Right hindlimb (tissue), 1 donor: ENCODE measurements at places on chromosomes 3 and 15.

DNA sequence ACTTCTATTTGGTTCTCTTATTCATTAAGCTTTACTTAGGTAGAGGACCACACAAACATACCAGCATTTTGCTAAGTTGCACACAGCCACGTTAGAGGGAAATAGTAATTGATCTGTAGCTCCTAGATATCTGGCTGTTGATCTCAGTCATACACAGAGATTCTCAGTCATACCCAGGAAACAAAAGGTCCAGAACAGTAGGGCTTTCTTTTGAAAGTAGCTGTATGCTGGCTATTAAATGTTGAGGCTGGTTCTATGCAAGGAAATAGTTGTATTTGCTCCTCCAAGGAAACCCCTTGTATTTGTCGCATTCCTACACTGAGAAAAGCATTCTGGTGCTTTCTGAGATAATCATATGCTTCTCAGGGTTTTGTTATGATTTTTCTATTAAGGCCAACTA lies 523.8 kb downstream of the SOX2 start:
- no peak for DNase-seq

GRCh38 chr15:89436560-89437311 lies 59.6 kb downstream of the RHCG start:
- DNase-seq: no peak

DNA sequence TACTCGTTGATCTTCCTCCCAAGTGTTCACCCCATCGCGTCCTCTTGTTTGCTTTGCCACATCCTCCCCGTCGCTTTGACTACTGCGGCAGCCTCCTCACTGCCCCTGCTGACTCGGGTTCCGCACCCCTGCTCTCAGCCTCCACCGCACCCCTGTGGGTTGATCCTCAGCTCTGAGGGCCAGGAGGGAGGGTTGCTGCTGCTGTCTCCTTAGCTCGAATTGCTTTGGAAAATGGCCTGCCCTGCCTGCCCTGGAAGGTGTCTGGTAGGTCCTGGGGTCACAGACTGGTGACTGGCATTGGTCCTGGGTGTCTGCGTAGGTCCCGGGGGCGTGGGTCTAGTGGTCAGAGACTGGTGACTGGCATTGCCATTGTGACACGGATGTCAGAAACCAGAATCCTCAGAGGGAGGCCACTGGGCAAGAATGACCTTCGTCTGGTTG lies 9.4 kb downstream of the MUC4 start:
- DNase-seq: peak; percentile 32

DNA sequence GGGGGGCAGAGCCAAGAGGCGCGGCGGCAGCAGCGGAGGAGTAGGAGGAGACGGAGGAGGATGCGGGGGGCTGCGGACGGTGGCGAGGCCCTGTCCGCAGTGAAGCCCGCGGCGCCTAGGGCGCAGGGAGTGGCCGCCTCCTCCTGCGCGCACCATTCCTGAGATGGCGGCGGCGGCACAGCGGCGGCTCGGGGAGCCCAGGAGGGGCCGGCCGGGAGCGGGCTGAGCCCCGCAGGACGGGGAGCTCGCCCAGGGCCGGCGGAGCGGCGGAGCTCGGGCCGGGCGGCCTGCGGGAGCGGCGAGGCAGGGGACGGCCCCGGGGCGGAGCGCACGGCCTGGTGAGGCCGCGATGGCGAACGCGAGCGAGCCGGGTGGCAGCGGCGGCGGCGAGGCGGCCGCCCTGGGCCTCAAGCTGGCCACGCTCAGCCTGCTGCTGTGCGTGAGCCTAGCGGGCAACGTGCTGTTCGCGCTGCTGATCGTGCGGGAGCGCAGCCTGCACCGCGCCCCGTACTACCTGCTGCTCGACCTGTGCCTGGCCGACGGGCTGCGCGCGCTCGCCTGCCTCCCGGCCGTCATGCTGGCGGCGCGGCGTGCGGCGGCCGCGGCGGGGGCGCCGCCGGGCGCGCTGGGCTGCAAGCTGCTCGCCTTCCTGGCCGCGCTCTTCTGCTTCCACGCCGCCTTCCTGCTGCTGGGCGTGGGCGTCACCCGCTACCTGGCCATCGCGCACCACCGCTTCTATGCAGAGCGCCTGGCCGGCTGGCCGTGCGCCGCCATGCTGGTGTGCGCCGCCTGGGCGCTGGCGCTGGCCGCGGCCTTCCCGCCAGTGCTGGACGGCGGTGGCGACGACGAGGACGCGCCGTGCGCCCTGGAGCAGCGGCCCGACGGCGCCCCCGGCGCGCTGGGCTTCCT lies at the start of gene GPR27:
GPR27 (plus strand) TSS at position 155 of the 909 bp plus-strand sequence; CDS start at position 350, 195 bp downstream.
- DNase-seq: peak; percentile 53

GRCh38 chr3:42752441-42752840 lies 20.6 kb downstream of the CCDC13 start:
- no peak for DNase-seq

DNA sequence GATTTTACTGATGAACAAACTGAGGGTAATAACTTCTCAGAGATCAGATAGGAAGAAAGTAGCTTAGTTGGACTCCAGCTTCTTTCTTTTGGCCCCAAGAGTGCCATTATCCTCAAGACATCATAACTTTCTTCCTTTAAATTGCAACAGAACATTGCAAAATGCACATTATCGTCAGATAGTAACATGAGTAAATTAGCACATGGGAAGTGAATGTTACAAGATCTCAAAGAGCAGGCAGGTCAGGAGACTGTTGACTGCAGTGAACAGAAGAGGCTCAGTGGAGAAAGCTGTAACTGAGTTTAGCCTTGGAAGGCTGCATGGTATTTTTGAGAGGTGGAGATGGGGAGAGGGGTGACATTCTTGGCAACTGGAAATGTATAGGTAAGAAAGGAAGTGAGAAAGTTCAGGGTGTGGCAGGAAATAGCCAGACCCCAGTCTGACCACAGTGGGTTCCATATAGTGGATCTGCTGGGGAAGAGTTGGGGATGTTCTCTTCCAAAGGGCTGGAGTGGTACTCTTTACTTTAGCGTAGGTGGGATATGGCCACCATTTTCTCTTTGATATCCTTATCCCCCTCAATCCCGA lies 307.7 kb downstream of the RPLP1 start:
- no peak for DNase-seq

DNA sequence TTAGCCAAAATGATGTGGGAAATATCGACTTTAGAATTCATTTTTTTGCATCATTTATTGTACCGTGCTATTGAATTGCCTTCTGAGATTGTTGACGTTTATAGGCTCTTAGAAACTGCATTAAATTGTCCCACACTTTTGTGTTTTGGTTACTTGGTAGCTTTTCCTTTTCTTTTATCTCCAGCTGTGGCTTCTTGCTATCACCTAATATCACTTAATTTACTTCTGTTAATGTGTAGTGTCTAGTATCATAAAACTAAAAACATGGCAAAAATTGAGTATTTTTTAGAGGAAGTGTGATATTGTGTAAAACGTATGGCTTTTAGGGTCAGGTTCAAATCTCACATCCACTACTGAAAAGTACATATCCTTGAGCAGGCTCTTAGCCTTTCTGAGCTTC lies 11.2 kb downstream of the TMOD3 start:
- DNase-seq: no peak
